ENCODE measurements at places on chromosomes 3 and 15.
A peak's percentile ranks its signal among the peaks of the same experiment; 100 is the strongest.

- no peak for DNase-seq
Observed at GRCh38 chr3:114351123-114351821, 57.4 kb downstream of the TIGIT start.

DNA sequence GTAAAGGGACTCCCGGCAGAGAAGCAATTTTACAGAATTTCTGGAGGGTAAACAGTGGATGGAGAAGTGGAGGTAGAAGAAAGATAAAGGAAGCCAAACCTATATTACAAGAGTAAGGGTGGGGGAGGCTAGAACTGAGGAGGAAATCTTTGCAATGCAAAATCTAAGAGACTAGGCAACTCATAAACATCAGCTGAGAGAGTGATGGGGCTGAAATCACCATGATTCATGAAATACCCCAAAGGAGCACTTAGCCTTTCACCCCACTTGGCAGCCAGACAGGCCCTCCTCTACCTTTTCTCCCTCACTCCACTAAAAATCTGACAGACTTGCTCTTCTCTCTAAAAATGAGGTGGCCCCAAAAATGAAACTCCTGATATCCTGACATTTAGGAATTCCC, 19.5 kb upstream of the ZBTB38 start:
- DNase-seq = no peak

DNA sequence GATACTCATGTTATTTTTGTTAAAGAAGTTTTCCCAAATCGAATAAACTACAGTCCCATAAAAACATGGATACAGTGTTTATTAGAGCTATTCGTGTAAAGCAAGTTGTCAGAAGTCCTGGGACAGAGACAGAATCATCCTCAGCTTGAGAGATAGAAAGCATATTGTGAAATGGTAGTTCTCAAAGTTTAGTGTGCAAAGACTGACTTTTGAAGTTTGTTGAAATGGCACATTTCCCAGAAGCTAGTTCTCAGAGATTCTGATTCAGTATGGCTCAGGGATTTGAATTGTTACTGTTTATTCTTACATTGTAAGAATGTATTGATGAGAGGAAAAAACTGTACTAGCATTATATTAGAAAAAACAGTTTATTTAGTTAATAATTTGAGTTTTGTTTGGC, 22.1 kb downstream of the GABRR3 start:
- no peak for DNase-seq

- no peak for DNase-seq
Observed at GRCh38 chr3:19596408-19596807, 337.6 kb downstream of the EFHB start.

- peak; percentile 74 for DNase-seq
Observed at GRCh38 chr3:42635111-42635510, 18.4 kb upstream of the ZBTB47 start.

DNA sequence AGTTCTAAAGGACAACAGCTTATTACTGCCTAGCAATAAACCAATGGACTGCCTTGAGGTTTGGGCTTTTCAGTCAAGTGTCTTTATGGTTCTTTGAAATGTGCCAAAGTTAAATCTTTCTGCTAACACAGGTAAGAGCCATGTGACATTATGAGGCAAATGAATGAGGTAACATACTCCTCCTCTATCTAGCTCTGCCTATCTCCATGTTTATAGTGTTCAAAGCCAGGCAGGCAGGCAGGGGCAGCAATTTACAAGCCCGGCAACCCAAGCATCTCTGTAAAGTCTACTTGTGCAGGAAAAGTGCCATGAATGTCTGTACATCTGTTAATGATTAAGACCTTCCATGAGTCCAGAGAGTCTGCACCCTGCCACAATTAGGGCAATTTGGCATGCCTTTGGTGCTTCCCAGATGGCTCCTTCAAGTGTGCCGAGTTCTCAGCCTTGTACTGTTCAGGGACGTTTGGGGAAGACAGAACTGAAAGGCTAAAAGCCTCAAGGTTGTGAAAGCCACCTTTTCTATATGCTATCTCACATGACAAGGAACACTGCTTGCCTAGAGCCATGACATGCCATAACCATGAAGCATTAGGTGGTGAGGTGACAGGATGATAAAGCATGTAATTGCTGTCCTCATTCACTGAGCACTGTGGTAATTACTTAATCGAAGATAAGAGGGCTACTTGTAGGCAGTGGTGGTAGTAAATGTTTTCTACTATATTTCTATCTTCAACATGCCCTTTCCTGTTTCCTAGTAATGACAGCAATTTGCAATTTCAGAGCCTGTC, 41.4 kb upstream of the EIF1B start:
- no peak for DNase-seq

DNA sequence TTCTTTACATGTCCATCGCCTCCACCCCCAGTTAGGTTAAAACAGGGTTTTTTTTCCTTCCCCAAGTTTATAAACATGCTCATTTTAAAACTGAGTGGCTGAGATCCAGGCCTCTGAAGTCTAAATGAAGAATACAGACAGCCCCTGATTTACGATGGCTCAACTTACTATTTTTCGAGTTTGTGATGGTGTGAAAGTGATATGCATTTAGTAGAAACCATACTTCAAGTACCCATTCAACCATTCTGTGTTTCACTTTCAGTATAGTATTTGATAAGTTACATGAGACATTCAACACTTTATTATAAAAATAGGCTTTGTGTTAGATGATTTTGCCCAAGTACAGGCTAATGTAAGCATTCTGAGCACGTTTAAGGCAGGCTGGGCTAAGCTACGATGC, 30.5 kb upstream of the GNB5 start:
- DNase-seq = peak; percentile 20

- DNase-seq = no peak
Observed at GRCh38 chr3:59256230-59256629, 206.4 kb upstream of the CFAP20DC start.

DNA sequence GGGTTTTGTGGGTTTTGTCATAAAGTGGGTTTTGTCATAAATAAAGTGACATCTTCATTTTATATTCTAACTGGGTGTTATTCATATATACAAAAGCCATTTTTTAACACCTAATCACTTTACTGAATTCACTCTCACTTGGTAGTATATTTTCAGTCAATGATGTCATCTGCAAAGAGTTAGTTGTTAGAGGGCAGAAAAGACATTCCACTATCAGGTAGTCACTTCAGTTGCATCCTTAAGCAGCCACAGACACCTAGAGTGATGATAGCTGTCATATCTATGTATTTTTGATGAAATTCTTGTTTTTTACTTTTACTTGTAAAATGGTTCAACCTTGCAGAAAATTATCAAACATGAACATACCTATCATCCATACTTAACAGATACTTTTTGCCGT, 89.0 kb downstream of the DHX36 start:
- no peak for DNase-seq

DNA sequence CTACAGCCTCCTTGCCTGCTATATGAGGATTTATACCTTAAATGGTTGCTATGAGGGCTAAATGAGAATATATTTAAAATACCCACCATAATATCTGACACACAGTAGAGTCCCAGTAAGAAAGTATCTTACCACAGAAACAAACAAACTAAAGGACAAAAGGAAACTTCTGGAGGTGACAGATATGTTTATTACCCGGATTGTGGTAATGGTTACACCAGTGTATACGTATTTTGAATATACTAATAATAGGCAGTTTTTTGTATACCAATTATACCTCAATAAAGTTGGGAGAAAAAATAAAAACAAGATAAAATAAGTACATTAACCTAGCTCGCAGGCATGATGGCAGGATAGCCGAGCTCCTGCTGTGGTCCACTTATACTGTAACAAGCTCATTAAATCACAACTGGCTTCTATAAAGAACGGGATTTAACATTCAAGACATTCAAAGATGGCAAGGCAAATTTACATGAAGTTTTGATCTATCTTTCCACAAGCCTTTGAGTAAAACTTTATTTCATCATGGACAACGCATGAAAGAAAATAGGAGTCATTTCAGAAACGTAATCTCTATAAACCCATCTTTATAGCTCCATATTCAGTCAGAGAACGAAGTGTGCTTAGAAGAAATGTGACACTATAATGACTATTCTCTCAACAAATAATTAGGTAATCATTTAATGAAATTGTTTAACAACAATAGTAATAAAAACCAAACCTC, 1.5 kb downstream of the RPN1 start:
- no peak for DNase-seq

- no peak for DNase-seq
Observed at GRCh38 chr15:79495775-79496174, 63.6 kb downstream of the MINAR1 start.

DNA sequence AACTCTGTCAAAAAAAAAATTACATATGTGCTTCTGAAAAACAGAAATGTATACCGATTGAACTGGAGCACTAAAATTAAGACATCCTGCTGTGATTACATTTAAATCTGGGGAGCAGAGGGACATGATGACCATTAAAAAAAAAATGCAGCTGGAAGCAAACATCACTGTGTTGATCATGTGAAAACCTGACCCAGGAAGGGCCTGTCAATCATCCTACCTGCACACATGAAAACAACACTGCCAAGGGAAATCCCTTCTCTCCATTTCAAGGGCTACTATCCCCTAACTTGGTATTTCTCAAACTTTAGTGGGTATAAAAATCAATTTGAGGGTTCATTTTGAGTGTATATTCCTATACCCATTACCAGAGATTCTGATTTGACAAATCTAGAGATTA, 719.9 kb upstream of the CBLB start:
- no peak for DNase-seq

GRCh38 chr3:32872487-32873382, 54.9 kb downstream of the TRIM71 start:
- no peak for DNase-seq

- DNase-seq = no peak
Observed at GRCh38 chr3:69005071-69005790, 8.3 kb downstream of the EOGT start.

GRCh38 chr15:82750831-82751180, 41.1 kb upstream of the AP3B2 start:
- no peak for DNase-seq

DNA sequence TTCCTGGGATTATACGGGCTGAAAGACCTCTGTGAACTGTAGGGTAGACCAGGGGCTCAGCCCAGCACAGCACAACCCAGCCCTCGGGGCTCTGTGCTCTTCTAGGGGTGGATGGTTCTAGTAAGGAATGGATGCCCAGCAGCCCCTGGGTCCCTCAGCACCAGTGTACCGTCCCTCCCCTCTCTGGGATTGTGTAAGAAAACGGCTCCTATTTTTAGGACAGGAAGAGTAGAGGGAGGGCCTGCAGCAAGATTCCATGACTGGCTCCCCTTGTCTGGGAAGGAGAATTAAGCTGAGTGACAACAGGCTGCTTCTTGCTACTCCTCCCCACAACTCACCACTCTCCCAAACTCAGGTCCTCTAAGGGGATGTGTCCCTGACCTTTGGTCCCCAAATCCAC, 270.8 kb upstream of the TOPAZ1 start:
- no peak for DNase-seq

DNA sequence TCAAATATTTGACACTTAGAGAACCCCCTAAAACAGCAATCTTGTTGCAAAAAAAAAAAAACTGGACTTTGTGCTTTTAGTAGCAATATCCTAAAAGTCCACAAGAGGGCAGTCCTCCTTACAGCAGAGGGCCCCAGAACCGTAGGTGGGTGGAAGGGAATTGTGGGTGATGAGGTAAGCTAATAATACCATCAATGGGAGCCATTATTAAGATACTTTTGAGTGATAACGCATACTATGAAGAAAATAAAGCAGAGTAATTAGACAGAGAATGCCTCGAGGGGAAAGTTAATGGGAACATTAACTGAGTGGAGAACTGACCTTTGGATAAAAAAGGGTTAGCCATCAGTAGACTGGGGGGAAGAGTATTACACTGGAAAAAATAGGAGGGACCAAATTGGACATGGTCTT, 229.9 kb downstream of the THRB start:
- DNase-seq = peak; percentile 35

DNA sequence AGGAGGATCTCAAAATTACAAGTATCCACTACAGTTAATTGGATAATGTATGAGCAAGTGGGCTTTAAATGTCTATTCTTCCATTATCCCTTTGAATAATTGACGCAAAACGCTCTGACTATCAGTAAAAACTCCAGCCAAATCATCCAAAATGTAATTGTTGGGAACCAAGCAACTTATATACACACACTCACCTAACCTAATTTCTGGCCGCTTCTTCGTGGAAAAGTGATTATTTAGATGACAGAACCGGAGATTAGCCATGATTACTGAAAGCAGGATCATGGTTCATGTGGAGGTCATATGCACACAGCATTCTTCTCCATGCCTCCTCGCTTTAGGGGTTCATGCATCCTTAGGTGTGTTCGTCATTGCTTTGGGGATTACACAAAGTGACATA, 992.4 kb downstream of the NAALADL2 start:
- no peak for DNase-seq

DNA sequence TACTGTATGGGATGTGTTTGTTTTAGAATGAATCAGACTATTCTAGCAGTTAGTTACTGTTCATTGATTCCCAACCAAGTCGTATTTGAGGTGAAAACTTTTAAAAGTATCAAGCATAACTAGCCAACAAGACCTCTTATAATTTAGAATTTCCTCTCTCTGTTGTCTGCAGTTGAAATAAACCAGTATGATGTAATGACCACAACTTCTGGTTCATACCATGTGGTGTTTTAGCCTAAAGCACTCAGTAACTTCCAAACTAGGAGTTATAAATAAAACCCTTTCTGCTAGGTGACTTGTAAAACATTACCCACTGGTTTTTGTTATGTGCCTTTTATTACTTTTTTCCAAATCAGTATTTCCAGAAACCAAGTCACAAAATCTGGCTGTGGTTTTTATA, 19.8 kb upstream of the P2RY12 start:
- no peak for DNase-seq

DNA sequence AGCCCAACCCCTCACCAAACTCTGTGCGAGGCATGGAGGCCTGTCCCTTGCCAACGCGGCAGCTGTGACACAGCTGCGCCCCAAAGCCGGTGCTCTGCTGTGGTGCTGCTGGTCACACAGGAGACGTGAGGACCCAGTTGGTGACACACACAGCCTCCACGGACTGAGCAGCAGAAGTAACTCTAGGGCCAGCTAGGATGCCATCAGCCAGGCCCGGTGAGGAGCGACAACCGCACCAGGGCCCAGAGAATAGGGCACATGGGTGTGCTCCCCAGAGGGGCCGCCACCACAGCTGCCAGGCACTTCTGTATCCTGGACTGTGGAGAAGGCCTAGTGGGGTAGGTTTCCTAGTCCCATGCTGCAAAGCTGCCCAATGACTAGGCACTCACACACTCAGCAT, 10.7 kb downstream of the ZXDC start:
- DNase-seq = no peak

- peak; percentile 59 for DNase-seq
Observed at GRCh38 chr15:62940755-62941361, 101.7 kb upstream of the TPM1 start.

DNA sequence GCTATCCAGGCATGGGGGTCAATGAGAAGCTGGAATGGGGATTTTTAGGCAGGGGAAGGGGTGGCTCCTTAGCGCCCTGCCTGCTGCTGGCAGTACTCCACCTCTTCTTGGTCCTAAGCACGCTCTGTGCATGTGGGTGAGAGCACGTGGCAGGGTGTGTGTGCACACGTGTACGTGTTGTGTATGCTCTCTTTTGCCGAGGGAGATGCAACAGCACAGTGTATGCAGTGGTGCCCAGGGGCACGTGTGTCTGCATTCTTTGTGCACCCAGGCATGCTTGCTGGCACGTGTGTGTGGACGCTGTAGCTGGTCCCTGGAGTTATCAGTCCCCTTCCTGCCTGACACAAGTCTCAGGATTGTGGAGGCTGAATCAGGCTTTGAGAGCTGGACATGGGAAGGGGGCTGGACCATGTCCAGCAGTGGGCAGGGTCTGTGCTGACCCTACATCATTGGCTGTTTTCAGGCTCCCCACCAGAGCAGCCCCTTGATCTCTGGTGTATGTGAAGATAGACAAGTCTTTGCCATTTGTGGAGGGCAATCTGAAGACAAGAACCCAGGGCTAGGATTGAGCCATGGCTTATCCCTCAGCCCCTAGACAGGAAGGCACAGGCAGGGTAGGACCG, 1.9 kb upstream of the CAMKV start:
- DNase-seq = no peak

All from activated CD4-positive, alpha-beta T cell treated with anti-CD3 and anti-CD28 coated beads, Interleukin-2, amount 50 U/mL, for 16 hours (primary cell).